Fibroblast of villous mesenchyme (primary cell): ENCODE measurements at places on chromosomes 12 and 14.

DNA sequence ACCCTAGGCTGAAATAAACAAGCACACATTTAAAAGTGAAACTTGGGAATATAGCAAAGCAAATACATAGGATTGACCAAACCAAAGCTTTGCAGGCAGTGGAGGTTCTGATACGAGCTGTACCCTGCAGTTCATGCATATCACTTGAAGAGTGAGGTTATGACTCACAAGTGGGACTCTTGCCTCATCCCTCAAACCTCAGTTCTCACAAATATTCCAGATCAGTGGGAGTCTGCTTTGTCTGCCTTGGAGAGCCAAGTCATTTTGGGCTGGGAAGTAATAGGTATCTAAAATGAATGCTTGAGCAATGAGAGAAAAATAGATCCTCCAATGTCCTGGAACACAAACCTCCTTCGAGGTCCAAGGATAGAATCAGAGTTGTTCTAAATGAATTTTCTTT, 116.4 kb downstream of the LRIG3 start:
- DNase-seq = peak; percentile 86

DNA sequence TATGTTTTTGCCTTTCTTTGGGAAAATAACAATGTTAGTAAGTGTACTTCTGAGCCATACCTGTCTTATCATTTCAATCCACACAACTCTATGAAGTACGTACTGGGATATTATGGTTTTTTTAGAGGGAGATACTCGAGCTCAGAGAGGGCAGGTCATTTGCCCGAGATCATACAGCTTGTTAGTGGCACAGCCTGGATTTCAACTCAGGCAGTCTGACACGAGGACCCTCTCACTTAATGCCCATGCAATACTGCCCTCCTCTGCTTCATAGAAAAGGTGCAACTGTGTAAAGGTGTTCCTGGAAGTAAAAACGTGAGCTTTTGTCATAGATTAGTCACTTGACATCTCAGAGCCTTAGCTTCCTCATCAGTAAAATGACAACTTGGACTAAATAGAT, 128.0 kb downstream of the NDUFA12 start:
- peak; percentile 54 for DNase-seq

DNA sequence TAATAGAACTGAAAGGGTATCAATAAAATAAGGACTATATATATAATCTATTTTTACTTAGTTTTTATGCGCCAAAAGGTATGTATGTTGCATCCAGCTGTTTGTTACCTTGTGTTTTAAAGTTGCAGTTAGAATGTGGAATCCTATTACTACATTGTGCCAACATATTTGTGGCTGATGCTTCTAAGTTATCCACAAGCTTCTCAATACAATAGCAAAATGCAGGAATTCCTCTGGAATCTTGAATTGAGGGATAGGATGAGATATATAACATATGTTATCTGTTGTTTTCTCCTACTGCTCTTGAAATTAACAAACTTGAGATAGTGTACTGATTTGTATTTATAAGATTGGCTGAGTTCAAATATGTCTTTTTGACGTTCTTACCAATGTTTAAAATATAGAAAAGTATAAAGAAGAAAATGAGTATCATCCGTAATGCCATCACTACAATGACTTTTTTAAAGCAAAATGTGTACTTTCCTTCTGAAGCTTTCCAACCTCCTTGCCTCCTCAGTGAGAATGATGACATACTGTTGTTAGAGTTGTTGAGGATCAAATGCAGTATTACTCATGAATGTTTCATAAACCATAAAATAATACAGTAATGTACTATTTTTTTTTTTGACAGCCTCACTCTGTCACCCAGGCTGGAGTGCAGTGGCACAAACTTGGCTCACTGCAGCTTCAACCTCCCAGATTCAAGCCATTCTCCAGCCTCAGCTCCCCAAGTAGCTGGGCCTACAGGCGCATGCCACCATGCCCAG, 6.6 kb downstream of the RAP1B start:
- no peak for DNase-seq

DNA sequence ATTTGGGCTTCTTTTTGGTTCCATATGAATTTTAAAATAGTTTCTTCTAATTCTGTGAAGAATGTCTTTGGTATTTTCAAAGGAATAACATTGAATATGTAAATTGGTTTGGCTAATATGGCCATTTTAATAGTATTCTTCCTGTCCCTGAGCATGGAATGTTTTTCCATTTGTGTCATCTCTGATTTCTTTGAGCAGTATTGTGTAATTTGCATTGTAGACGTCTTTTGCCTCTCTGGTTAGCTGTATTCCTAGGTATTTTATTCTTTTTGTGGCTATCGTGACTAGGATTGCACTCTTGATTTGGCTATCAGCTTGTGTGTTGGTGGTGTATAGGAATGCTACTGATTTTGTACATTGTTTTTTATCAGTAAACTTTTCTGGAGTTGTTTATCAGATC, 601.9 kb downstream of the SNAPC1 start:
- no peak for DNase-seq

GRCh38 chr14:104293851-104294627, 155.7 kb downstream of the KIF26A start:
- no peak for DNase-seq

GRCh38 chr12:11969437-11970154, 101.1 kb upstream of the BCL2L14 start:
- no peak for DNase-seq

DNA sequence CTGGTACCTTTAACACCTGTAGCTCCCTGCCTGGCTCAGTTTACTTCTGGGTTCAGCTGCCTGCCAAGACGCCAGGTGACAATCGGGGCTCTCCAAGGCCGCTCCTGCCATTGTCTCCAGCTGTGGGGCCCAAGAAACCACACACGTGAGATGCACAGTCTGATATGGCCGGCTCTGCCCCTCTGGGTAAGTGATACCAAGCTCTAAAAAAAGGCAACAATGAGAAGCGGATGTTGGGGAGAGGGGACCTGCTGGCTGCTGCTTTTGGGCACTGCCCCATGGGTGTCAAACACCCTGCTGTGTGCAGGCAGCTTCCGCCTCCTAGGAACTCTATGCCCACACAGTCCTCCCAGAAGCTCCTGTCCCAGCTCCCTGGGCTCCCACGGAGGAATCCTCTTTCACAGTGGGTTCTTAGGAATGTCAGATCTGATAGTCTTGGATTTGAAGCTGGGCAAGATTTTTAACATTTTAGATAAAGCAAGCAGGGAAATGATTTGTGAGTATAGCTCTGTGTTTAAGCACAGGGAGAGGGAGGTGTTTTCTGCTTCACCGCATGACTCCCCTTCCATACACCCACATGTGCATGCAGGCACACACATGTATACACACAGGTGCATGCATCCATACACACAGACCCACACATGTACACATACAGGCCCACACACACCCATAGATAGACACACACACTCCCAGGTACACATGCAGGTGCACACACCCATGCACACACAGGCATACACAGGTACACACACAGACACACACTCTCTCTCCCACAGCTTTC, 1135.8 kb downstream of the BCL11B start:
- no peak for DNase-seq

DNA sequence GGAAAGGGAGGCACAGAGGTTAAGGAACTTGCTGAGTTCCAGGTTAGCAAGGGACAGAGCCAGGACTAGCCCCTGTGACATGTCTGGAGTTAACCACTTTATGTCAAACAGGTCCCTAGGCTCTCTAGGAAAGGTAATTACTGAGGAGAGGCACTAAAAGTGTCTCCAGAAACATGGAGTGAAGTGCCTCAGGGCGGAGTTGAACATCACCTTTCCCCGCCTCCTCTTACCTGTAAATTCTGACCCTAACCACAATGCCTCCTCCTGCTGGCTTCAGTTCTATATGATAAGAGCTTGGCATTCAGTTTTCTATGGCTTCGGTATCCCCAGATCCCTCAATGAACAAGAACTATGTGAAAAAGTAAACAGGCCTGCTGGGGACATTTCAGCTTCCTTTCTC, 18.1 kb downstream of the RPH3A start:
- DNase-seq = no peak

- no peak for DNase-seq
Measured at GRCh38 chr14:84707830-84708229, 822.1 kb upstream of the FLRT2 start.

GRCh38 chr12:304805-305204, 42.2 kb upstream of the SLC6A13 start:
- DNase-seq = peak; percentile 21

DNA sequence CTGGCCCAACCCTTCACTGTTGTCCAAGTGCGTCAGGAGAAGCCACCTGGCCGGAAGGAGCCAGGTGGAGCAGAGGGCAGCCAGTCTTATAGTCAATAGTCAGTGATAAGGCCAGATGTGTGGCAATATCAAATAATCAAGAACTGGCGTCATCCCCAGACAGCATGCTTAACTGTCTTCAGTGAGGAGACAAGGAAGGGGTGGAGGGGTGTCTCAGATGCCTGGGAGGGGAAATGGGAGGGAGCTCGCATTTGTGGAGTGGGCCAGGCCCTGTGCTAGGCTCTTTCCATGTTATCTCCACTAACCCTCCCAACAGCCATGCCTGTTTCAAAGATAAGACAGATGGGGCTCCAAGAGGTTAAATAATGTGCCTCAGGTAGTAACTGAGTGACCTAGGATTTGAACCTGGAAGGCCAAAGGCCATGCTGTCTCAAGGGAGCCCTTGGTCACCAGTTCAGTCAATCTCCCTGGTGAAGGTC, 48.9 kb upstream of the FOS start:
- DNase-seq = no peak

- DNase-seq = no peak
Measured at GRCh38 chr12:53065470-53065869, 13.7 kb downstream of the SPRYD3 start.

- no peak for DNase-seq
Measured at GRCh38 chr12:49230176-49230804, 34.6 kb upstream of the TUBA1C start.

- DNase-seq = no peak
Measured at GRCh38 chr12:49683599-49684309, 23.5 kb downstream of the FMNL3 start.

- DNase-seq = no peak
Measured at GRCh38 chr14:61573321-61573720, 122.0 kb upstream of the HIF1A start.

DNA sequence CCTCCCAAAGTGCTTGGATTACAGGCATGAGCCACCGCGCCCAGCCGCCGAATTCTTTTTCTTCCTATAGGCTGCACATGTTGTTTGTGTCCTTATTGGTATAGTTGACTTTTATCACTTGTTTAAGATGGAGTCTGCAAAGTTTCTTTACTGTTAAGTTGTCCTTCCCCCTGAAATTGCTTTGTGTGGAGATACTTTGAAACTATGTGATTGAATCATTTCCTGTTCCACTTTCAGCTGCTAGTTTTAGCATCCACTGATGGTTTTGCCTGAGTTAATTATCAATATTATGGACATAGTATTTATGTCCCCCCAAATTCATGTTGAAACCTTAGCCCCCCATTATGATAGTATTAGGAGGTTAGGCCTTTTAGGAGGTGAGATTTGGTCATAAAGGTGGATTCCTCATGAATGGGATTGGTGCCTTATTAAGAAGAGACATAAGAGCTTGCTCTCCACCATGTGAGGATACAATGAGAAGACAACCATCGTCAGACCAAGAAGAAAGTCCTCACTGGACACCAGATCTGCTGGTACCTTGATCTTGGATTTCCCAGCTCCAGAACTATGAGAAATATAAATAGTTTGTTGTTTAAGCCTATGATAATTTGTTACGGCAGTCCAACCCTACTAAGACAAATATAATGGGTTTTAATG, 34.9 kb downstream of the PPHLN1 start:
- DNase-seq = no peak

GRCh38 chr12:857611-858010, 91.9 kb downstream of the RAD52 start:
- DNase-seq = peak; percentile 64

DNA sequence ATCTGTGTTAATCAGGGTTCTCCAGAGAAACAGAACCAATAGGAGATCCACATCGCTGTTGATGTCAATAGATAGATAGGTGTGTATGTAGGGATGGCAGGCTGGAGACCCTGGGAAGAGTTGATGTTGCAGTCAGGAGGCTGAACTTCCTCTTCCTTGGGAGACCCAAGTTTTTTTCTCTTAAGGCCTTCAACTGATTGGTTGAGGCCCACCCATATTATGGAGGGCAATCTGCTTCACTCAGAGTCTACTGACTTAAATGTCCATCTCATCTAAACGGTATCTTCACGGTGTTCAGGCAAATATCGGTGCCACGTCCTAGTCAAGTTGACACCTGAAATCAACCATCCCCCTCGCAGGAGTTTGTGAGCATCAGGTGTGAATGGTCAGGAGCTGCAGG, 63.0 kb downstream of the ETV6 start:
- DNase-seq = no peak

DNA sequence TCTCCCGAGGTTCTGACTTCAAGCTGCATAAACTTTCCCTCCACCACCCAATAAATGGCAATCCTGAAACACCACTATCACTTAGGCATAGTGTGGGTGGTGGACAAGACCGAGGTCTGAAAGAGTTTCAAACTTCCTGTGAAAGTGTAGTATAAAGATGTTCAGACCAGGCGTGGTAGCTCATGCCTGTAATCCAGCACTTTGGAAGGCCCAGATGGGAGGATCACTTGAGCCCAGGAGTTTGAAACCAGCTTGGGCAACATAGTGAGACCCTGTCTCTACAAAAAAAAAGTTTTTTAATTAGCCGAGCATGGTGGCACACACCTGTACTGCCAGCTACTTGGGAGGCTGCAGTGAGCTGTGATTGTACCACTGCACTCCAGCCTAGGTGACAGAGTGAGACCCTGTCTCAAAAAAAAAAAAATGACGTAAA, 61.9 kb downstream of the CCDC92 start:
- DNase-seq = no peak

- DNase-seq = no peak
Measured at GRCh38 chr14:35337269-35338255, 45.4 kb downstream of the PSMA6 start.

GRCh38 chr14:103881268-103882201, 34.2 kb upstream of the PPP1R13B start:
- DNase-seq = no peak

DNA sequence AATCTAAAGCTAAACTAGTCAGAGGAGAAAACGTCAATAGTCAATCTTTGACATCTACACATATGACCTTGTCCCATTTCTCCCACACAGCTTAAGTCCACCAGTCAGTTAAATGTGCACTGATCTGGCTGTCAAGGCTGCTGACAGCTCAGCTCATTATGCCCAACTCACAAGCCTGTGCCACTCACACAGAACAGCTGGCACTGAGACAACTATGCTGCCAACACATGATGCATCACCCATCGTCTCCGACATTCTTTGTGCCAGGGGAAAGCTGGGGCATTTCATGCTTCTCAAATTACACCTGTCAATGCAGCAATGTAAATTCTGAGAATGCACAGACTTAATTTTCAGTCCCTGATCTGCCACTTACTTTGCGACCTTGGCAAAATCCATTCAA, 25.3 kb downstream of the GNS start:
- DNase-seq = no peak
